ENCODE measurements at places on chromosomes 3 and 15.

DNA sequence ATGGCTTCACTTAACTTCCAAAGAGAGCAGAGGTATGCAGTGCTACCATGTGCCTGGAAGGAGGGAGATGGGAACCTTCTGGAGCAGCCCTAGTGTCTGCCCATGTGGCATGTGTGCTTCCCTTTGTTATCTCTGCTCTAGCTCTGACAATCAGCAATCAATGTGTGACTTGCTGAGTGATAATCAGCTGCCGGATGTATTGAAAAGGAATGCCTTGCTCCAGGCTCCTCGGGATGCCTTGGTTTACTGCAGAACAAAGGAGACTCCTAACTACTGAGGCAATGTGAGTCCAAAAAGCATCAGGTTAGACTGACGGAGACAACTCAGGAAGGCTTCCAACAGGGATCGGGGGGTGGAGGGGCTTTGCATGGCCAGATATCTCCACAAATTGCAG, 36.0 kb upstream of the CORO2B start:
- no peak for DNase-seq

GRCh38 chr3:43632269-43632733, 10.5 kb upstream of the ANO10 start:
- no peak for DNase-seq

GRCh38 chr3:157073810-157074209, 86.1 kb downstream of the CCNL1 start:
- DNase-seq = no peak

DNA sequence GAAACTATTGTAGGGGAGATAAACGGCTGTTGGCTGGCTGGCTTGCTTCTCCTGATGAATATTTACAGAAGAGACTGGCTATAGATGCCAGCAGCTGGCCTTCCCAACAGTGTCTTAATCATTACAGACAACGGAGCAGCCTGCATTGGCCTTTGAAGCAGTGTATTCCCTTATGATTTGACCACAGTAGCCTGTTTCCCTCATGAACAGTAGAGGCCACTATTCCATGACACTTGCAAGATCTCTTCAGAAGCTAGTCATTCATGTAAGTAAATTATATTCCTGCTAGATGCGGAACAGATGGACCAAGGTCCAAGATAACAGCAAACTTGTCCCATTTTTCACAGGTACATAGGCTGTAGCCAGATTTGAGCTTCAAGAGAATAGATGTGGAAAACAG, 47.3 kb downstream of the TMCO5A start:
- DNase-seq = no peak

DNA sequence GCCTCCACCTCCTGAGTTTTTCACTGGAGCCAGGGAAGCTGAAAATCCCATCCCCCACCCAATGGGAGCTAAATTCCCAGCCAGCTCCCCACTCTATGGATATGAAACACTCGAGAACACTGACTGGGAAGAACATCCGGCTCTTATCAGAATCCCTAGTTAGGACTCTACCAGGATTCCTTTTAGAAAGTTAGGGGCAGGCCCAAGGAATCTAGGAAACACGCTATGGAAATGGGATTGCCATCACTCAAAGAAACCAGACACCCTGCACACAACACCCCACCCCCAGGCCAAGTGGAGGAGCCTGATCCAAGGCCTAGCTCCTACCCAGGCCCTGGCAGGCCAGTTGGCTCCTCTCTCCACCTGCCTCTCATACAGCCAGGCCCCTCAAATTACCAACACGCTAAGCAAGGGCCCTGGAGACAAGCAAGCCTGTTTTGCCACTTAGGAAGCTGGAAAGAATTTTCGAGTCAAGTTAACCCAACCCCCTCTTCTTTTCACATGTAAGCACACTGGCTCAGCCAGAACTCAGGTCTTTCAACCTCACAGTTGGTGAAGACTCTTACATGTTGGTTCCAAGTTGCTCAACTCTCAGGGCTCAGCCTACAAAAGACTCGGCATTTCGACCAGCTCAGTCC, 75.5 kb downstream of the RBPMS2 start:
- no peak for DNase-seq

DNA sequence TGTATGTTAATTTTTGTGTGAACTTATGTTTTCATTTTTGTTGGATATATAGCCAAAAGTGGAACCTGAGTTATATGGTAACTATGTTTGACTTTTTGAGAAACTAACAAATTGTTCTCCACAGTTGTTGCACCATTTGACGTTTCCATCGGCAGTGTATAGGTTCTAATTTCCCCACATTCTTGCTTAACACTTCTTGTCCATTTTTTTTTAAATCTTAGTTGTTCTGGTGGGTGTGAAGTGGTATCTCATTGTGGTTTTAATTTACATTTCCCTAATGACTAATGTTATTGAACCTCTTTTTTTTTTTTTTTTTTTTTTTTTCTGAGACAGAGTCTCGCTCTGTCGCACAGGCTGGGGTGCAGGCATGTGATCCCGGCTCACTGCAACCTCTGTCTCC, 8.0 kb downstream of the NISCH start:
- no peak for DNase-seq

- DNase-seq = no peak
Measured at GRCh38 chr3:189710620-189711402, 79.6 kb downstream of the TP63 start.

- no peak for DNase-seq
Measured at GRCh38 chr3:107217172-107217571, 160.1 kb upstream of the CCDC54 start.

DNA sequence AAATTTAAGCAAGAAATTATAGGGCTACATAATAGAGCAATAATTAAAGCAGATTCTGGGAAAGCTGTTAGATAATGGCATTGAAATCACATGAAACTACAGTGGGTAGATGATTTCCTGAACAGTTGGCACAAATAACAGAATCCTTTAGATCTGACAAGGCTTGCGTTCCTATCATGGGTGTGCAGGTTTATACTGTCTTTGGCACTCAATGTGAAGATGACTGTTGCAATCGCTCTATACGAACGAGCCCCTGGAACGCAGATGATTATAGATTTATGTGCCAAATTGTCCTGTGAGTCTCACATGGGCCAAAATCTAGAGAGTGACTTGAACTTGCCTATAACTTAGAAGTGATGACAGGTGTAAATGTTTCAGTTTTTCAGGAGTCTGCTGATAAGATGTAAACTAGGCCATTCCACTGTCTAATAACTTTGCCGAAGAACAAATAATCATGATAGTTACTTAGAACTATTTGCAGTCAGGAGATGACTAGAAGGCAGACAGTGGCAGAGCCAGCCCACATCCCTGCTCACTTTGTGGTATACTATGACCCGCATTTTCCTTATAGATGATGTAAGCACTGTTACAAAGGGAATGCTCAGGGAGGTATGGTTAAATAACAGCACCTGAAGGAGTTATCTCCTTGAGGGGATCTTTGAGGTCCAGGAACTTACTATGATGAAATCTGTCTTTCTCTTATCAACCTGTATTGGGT, 30.5 kb upstream of the TRPC1 start:
- DNase-seq = no peak

GRCh38 chr15:41417418-41418195, 712 bp downstream of the RTF1 start:
- DNase-seq = no peak

DNA sequence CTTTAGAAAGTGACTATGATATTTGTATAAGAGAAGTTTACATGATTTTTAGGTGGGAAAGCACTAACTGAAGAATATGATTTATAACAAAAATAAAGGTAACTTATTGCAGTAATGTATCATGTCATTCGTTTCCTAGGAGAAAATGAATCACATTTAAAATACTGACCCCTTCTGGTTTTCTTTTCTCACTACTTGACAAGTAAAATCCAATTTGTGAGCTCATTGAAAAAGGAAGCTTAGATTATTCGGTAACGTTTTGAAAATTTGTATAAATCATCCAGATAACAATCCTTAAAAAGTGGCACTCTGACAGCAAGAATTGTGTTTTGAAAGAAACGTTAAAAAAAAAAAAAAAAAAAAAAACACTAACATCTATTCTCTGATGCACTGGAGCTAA, 39.0 kb downstream of the NSUN3 start:
- DNase-seq = no peak

- no peak for DNase-seq
Measured at GRCh38 chr15:34436126-34436955, 1.3 kb downstream of the GOLGA8A start.

DNA sequence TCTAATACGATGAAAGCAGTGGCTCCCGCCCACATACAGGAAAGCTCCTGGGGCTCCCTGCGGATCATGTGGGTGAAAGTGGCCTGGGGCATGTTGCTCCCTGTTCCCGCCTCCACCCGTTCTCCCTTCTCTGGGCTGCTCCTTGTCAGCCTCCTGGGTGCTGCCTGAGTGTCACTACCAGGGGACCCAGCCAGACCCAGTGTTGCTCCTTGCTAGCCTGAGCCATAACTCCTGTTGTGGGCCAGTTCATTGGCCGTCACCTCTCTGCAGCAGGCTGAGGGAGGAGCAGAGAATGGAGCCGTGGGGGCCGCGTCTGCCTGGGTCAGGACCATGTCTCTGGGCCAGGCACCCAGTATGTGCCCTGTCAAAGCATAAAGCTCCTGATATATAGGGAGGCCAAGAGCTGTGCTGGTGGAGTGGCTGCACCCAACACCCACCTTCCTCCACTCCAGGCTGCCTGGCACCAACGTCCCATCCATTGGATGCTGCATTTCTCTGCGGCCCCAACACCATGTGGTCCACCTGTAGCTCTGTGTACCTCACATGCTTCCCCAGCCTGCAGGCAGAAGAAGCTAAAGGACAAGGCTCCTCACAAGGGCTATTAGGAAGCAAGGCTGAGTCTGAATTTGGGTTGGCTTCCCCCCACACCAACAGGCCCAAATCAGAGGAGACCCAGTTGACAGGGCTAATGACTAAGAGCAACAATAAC, 40.5 kb downstream of the KLF13 start:
- DNase-seq = no peak

GRCh38 chr15:76172782-76173181, 113.0 kb downstream of the TMEM266 start:
- DNase-seq = no peak

GRCh38 chr3:52472239-52473000, 17.0 kb downstream of the NISCH start:
- no peak for DNase-seq

DNA sequence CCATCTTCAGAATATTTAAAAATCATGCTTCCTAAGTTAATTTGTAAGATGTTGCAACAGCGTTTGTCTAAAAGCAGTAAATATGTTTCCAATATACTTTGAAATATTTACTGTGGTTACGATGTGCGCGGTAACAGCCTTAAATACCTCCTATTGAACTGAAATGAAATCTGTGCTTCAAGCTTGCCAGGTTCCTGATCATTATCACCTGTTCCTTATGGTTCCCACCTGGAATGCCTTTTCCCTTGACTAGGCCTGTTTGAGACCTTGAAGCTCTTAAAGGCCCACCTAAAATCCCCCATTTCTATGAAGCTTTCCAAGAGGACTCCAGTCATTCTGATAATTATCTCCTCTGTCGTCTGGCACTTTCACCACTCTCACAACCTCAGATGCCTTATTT, 146.7 kb downstream of the NAALADL2 start:
- no peak for DNase-seq

DNA sequence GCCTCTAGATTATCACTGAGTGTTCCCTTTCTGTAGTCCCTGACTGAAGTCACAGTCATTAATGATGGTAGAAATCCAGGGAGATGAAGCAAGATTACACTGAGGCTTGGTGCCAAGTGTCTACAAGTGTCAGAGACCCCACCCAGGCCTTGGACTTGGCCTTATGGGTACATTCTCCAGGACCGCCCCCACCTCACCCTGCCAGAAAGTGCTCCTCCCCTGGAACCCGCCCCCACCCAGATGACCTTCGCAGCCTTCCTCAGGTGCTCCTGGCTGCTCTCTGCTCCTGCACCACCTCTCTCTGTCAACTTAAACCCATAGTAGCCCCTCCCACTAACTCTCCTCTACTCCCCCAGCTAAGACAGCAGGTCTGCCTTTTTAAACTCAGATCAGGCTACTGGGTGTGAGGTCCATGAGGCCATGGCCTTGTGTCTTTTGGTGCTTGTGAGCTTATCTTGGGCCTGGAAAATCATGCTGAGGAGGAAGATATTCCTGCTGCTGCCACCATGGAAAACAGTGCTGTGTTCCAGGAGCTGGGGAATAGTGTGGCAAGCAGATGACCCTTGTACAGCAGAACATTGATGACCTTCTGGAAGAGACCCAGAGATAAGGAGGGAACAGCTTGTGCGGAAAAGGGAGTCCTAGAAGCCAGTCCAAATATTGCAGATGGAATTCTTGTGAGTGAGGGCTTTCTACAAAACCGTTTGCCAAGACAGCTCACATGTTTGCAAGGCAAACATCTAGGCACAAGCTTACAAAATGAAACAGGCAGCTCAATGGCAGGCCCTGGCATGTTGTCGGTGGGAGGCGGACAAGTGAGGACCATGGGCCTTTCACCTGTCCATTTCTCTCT, 40.3 kb upstream of the NDUFB4 start:
- DNase-seq = no peak

DNA sequence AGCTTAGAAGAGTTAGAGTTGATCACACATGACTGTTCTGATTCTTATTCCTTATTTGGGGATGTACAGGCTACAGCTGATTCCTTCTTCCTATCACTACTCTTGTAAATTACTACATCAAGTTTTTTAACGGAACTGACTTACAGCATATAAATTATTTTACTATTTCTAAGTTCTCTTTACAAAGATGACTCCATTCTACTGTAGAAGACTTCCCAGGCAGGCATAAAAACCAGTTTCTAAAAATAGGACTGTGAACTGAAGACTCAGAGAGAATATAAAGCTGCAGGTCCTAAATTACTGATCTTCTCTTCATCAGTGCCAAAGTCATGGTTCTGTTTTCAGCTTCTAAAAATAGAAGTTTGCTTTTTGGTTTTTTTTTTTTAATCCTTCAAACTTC, 38.9 kb downstream of the ANO10 start:
- no peak for DNase-seq

DNA sequence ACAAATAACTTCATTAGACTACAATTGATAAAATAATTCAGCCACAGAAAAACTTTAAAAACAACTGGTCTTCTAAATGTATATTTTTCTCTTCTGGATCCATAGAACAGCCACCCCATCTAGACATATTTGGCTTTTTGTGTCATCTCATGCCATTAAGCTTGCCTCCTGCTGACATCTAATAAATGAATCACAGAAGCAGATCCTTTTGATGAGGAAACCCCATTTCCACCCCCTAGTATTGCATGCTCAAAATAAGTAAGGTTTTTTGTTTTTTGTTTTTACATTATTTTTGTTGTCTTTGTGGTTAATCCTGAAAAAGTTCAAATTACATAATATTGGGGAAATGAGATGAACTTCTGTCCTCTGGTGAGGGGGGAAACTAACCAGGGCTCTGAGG, 94.8 kb downstream of the DUT start:
- no peak for DNase-seq
